ENCODE measurements at places on chromosomes 4 and X.

- no peak for DNase-seq
Observed at GRCh38 chr4:107977966-107978705, 11.6 kb upstream of the HADH start.

- DNase-seq: no peak
Observed at GRCh38 chr4:137524725-137525369, 7.4 kb downstream of the PCDH18 start.

DNA sequence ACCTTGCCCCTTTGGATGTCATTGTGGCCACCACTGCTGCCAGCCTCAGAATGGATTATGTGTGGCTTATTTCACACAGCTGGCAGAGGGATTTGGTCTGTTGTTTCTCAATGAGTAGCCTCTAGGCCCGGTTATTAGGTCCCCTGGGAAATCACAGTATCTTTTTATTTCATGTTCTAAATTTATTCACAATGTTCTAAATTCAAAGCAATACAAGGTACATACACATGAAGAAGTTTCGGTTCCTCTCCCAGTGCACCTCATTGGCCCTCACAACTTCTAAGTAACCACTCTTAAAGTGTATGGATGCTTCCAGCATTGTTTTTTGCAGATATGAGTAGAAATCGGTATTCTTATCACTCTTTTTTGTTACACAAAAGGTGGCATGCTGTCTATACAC lies 262.7 kb downstream of the RCHY1 start:
- no peak for DNase-seq

DNA sequence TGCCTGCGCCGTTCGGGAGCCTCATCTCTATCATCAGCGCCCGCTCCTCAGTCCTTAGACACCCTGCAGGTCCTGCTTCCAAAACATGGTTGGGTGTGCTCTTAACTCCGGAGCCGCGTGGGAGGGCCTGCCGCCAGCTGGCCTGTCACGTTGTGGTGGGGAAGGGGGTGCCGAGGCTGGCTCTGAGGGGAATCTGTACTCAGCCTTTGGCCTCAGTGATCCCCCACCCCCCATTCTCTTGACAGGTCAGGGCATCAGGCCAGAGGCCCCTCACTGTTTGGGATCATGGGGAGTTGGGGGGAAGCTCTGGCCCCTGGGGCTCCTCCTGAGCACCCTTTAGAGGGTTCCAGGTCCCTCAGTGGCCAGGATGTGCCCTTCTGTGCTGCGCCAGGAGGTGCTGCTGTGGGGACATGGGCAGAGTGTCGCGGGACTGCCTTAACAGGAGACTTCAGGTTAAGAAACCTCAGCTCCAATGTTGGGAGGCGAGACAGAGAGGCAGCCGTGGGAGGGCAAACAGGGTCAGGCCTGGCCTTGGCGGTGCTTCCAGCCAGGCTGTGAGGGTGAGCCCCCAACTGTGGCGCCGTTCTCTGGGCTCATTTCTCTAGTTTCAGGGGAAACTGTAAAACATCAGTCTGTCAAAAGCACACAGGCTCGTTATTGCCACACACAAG lies 33.5 kb downstream of the TRMT44 start:
- DNase-seq: no peak

GRCh38 chr4:153116291-153116680 lies 88.0 kb upstream of the TRIM2 start:
- DNase-seq: no peak

GRCh38 chrX:121782544-121782943 lies 735.1 kb downstream of the GLUD2 start:
- no peak for DNase-seq

- no peak for DNase-seq
Observed at GRCh38 chr4:165627128-165627527, 245.9 kb upstream of the TLL1 start.

DNA sequence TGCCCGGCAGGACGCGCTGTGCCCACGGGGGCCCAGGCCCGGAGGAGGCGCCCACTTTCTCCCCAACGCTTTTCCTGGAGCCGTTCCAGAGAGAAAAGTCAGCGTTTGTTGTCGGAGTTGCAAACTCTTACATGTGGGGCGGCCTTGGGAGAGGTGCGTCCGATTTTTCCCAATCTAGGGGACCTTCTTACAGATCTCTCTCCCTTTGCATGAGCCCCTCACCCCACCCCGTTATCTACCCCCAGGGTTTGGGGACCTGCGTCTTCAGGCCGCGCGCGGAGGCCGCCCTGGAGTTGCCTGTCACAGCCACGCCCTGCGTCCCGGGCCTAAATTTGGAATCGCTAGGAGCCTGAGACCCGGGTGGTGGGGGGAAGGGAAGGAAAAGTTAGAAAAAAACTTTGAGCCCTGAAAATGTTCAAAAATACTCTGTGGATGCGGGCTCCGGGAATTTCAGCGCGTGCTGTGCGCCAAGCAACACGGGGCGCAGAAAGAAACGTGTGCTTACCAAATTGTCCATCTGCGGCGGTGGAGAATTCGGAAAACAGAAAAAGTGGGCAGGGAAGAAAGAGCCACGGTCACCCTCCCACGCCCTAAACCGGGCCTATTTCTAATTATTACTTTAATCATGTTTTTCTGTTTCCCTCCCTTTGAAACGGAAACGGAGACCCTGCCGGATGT lies 587 bp downstream of the CD99 start:
- DNase-seq: no peak

GRCh38 chr4:76895619-76896018 lies 2.3 kb downstream of the SOWAHB start:
- no peak for DNase-seq

DNA sequence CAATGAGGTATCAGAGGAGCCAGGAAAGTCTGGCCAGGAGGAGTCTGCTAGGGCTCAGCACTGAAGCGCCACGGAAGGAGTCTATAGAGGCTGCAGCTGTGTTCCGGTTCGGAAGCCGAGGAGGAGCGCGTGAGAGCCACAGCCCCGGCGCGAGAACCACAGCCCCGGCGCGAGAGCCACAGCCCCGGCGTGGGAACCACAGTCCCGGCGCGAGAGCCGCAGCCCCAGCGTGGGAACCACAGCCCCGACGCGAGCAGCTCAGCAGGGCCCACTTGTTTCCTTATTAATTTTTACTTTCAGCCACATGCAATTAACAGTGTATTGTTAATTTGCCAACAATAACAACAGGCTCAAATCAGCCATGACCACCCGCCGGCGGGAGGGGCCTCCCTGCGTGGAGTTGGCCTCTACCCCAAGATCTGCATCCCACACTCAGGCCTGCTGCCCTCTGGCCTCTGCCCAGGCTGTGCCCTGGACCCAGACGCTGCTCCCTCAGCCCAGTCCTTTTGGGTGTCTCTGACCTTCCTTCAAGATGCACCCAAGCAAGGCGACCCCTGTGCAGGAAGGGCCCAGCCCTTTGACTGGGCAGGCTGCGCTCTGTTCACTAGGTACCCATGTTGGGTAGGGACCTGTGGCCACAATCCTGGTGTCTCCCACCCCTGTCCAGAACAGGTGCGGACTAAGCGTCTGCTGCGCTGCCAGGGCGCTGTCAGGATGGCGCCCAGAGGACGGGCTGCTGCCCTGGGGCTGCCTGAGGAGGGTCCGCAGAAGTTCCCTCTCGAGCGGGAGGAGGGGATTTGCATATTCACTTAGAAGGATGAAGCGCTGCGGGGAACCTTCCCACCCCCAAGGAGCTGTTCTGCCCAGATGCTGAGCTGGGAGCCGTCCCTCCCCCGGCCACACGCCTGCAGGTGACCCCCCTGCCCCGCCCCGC lies 113.8 kb downstream of the ADRA2C start:
- DNase-seq: no peak
